ENCODE measurements at places on chromosomes 12 and 14. TPM values are rescaled to one million over a fixed set of nuclear protein-coding genes. Genes with fewer than 3 reads are reported as not detected.

Gene PARP11
- total RNA-seq: 3.2 TPM

Gene ZBTB42
- 2.0 TPM for total RNA-seq

Gene HPD
- 1.9 TPM for total RNA-seq

Gene SOAT2
- total RNA-seq: 0.82 TPM

Gene LRRK2
- 40.0 TPM for total RNA-seq

DNA sequence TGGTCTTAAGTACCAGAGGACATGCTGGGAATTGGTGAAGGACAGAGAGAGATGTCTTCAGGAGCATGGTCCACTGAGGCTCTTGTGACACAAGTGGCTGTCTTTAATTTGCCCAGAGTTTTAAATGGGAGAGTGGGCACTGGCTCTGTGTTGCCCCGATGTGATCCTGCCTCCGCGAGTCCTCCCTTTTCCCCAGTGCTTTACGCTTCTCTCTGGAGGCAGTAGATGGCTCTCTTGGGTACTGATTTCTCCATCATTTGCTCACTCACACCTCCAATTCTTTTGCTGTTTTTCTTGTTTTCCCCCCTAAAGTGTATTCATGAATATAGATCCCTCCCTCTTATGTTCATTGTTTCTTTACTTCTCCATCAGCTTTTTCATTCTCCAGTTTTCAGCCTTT is 74.3 kb downstream of the EMP1 start:
- no peak overlapping the region for H3K4me3 ChIP-seq
- H3K36me3 ChIP-seq: no peaks in the 10 kb centered on the region
- H3K4me1 ChIP-seq: no peaks in the 10 kb centered on the region

DNA sequence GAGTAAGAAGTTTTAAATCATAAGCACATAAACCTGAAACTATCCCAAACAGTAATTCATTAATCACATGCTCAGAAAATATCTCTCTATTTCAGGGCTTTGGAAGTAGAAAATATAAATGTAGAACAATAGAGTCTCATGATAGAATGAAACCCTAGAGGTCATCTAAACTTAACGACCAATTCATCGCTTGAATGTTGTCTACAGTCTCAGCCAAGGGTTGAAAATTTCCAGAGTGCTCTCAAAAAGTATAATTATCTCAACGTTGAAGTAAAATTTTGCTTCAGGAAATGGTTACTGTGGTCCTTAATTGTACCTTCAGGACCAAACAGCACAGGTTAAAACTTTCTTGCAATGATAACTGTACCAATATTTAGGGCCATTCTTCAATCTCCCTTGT is 1053.6 kb upstream of the SEL1L start:
- H3K36me3 ChIP-seq: no peaks in the 10 kb centered on the region
- H3K27me3 ChIP-seq: no peaks in the 10 kb centered on the region
- H3K27ac ChIP-seq: no peak overlapping the region
- H3K4me1 ChIP-seq: no peaks in the 10 kb centered on the region

Measured in uterus (tissue), 4 donors.